Foreskin melanocyte (primary cell): ENCODE measurements at places on chromosomes 16 and 17.

GRCh38 chr16:73610160-73610559 is 562.2 kb upstream of the ZFHX3 start:
- no peak for DNase-seq

- peak; percentile 38 for DNase-seq
Measured at GRCh38 chr17:28552176-28552999, at the start of gene UNC119. TSS of gene UNC119 (minus strand) at chr17:28552624. CDS start at chr17:28552557, 67 bp downstream.

DNA sequence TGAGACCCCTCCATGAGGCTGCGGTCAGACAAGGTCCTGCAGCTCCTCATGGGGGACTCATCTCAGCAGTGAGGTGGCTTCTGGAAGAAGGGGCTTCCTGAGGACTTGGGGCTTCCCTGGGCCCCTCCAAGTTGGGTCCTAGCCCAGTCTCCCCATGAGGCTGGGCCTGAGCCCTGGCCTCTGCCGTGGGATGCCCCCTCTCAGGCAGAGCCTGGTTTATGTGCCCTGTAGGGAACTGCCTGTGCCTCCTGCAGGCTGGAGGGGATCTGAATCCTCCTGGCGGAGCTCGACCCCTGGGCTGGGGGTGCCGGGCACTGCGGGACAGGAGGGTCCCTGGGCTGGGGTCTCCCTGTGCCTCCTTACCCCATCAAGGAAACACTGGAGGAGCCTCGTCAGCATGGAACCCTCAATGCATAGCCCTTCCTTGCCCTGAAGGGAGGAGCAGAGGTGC is 45.8 kb downstream of the TNFRSF13B start:
- DNase-seq = no peak

DNA sequence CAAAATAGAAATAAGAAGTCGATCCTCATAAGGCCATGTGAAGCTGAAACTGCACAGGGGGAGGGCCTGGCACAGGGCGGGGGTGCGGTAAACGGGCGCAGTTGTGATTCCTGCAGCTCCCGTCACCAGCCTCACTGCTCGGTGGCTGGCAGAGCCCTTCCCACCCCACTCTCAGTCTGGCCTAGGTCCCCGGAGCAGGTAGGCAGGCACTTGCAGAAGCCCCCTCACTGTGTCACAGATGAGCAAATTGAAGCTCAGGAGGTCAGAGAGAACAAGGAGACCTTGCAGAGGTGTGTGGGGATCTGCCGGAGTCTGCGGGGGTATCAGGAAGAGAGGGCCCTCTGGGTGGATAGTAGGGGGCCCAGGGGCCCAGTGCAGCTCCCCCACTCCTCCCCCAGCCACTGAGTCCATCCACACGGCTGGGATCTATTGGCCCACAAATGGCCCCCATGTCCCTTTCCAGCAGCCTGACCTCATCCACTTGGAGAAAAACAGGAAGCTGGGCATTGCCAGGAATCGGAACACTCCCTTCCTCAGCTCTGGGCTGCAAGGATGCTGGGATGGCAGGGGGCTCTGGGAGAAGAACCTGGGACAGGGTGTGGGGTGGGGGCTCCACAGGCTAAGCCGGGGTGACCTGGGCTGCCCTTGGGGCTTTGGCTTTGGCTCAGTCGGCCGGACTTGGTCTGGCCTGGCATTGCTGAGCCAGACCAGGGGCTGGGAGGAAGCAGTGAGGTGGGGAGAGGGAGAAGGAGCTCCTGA is 21.4 kb upstream of the MAP3K14 start:
- no peak for DNase-seq

GRCh38 chr17:57210972-57211411 is 45.3 kb upstream of the MSI2 start:
- no peak for DNase-seq

- no peak for DNase-seq
Measured at GRCh38 chr17:35519439-35519838, 18.0 kb downstream of the SLFN12L start.

- DNase-seq = no peak
Measured at GRCh38 chr17:3974138-3974687, 10.0 kb upstream of the ATP2A3 start.

DNA sequence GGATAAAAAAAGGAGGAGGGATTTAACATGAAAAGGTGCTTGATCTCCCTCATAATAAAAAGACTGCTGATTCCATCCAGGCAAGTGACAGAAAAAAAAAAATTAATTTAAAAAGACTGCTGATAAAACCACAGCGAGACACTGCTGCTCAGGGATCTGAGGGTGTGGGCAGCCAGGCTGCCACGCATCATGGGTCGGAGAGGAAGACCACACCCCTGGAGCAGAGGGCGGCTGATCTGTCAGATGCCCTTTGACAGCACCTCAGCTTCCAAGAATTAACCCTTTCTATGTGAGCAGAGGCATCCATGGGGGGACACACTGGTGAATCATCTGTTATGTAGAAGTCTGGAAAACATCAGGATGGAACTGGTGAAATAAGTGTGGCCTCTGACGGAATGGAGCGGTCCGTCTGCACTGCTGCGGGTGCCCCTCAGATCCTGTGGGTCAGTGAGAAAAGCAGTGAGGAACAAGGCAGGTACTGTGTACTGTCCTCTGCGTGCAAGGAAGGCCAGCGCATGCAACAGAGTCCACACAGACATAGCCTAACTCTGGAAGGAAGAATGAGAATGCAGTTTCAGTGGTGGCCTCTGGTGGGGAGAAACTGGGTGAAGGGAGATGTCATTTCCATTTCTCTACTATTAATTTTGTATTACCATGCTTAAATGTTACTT is 19.8 kb downstream of the MAPT start:
- no peak for DNase-seq
